ENCODE measurements at places on chromosomes 16 and 17.

DNA sequence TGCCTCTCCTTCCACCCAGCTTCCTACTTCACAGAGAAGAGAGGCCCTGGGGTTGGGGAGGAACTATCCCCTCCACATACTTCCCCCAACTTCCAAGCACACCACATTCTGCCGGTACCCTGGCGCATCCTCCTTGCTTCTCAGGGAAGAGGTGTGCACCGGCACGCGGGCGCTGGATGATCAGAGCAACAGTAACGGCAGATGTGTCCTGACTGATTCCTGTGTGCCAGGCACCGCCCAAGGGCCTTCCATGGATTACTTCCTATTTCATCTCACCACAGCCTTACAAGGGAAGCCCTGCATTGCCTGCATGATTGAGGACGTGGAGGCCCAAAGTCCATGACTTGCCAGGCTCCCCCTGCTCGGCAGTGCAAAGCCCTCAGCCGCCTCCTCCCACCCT, 21.1 kb upstream of the MLKL start:
- DNase-seq: no peak

DNA sequence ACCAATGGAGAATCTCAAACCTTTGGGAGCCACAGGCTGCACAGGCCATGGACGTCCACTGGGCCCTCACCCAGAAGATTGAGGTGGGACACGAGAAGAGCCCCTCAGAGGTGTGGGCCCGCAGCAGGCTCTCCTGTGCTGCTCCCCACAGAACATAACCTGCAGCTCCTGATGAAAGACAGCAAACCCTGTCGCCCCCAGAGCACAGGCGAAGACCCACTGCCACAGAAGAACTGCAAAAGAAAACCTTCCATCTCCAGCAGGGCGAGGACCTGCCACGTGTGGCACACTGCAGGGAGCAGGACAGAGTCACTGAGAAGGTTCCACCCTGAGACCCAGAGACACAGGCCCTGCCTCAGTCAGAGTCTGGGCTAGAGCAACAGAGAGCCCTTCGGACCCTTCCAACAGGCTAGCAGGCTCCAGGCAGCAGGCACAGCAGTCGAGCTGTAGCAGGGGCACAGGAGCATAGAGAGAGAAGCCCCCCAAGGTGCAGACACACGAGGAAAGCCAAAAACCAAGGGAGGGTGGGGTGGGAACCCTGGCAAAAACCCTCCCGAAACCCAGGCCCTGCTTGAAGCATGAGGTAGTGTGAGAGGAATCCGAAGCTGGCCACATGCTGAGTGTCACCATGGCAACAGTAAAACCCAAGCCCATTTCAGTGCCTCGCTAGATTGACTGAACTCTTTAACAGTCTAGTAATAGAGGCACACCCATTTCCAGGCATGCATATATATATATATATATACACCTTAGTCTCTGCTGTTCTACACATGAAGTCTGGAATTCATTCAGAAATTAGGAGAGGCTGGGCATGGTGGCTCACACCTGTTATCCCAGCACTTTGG, 60.0 kb upstream of the CHMP6 start:
- no peak for DNase-seq

- no peak for DNase-seq
Observed at GRCh38 chr16:19123535-19124178, 9.9 kb downstream of the ITPRIPL2 start.

DNA sequence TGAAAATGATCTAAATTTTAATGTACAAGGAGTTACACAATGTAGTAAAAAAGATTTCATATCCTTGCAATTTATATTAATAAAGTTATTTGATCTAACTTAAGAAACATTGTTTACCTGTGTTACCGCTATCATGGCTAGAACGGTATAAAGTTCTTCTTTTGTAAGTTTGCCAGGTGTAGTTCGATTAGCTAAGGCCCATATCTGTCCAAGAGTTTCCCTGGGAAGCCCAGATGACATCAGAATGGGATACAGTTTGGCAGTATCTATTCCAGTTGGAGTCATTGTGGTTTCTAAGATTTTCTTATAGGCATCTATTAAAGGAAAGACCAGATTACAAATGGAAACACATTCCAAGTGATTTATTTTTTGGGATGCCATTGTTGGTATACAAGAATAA, 37.5 kb downstream of the SYNRG start:
- DNase-seq: no peak

DNA sequence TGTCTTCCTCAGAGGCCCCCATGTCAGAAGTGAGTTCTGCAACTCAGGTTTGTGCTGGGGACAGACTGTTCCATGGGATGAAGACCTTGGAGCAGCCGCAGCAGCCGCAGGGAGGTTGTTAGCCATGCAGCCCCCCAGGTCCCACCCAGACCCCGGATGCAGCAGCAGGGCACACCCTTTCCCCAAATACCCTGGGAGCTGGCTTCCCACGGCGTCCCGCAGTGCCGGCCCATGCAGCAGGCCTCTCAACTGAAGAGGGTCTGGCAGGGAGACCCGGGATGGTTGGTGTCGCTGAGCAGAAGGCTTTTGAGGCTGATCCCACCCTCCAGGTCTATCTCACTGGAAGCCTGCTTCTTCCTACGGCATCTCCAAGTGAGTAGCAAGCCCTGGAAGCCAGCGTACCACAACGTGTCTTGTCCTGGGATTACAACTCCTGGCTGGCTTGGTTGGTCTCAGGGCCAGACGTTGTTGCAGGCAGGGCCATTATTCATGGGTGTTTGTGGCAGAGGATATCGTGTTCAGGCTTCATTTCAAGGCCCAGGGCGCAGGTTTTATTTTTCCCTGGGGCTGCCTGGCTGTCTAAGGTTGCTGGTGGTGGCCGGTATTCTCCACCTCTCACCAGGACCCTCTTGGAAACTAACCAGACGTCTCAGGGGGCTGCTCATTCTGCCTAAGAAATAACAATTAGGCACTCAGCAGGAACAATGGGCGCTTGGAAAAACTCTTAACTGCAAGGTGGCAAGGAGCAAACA, 223.2 kb downstream of the C16orf95 start:
- DNase-seq: no peak

Data from stimulated activated CD4-positive, alpha-beta T cell treated with anti-CD3 and anti-CD28 coated beads, Interleukin-15, amount 100 ng/mL, for 1 hour (primary cell).